ENCODE measurements at places on chromosomes 2 and 18.

- DNase-seq = no peak
These were observed 17.3 kb upstream of the SPP2 start for GRCh38 chr2:234033174-234033573.

GRCh38 chr18:46756559-46757201 lies at the start of gene ST8SIA5:
ST8SIA5 (minus strand) TSS chr18:46757053; CDS start chr18:46756508, 545 bp downstream.
- peak; percentile 25 for DNase-seq

- no peak for DNase-seq
These were observed 490.6 kb downstream of the IRS1 start for GRCh38 chr2:226308986-226309385.

DNA sequence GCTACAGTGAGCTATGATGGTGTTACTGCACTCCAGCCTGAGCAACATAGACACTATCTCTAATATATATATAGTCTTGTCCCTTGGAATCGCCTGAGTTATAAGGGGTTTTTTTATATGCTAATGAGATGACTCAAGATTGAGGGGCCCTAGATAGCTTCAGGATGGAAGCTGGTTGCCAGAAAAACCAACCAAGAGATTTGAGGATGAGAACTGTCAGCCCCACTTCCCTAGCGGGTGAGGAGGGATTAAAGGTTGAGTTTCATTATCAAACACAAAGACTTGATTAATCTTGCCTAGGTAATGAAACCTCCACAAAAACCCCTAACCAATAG lies 12.6 kb upstream of the GALM start:
- no peak for DNase-seq

GRCh38 chr2:149894760-149895159 lies 307.2 kb upstream of the MMADHC start:
- DNase-seq = peak; percentile 37

DNA sequence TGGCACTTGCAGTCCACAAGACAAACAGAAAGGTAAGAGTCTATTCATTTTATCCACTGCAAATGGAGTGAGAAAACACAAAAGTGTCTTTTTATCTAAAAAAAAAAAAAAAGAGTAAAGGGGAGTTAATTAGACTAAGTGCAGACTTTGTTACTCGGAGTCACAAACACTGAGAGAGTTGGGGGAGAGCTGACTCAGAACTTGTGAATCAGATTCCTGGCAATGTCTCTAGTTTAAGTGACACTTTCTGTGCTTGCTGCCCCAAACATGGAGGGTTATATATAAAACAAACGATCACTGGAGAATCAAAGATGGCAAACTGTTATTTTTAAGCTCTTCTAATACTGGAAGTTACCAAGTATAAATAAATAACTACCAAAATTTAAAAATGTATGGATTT lies 505.8 kb upstream of the NRP2 start:
- no peak for DNase-seq

GRCh38 chr2:190831941-190832340 lies 48.7 kb upstream of the GLS start:
- DNase-seq = no peak

DNA sequence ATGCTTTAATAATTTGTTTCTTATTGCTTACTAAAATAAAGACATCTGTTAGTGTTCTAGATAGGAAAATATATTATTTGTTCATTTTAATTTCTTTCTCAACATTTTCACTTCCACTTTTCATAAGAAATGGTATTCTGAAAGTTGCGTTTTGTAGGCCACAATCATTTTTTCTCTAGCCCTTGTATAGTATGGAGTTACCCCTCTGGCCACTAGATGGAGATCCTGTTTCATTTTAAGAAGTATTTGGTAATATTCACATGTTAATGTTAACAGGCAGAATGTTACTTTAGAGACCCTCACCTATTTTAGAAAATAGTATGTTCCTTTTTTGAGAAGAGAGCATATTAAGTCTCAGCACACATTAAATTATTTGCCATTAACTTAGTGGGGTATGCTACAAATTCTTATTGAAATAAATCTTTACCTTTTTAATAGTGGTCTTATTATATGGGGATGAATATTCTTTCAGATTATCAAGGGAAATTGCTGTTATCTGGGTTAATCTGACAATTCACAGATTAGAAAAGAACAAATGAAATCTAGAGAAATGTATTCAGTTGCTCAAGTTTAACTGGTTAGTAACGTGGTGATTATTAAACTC lies 73.9 kb upstream of the TTC27 start:
- peak; percentile 87 for DNase-seq

GRCh38 chr2:121471532-121472469 lies 58.9 kb upstream of the RNU4ATAC start:
- no peak for DNase-seq

DNA sequence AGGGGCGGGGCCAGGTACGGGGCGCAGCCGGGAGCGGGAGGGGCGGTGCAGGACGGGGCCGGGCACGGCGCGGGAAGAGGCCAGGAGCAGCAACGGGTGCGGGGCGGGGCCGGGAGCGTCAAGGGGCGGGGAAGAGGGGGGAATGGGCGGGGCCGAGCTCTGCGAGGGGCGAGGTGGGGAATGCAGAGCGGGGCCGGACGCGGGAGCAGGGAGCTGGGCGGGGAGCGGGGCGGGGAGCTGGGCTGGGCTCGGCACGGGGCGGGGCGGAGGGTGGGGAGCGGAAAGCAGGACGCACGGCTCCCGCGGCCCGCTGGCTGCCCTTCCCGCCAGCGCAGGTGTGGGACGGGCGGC lies at the start of gene IMPA2:
Gene IMPA2, plus strand, starts transcription at position 316 of the 351 bp plus-strand sequence. CDS start 163 bp downstream, outside the sequence.
- DNase-seq = no peak

DNA sequence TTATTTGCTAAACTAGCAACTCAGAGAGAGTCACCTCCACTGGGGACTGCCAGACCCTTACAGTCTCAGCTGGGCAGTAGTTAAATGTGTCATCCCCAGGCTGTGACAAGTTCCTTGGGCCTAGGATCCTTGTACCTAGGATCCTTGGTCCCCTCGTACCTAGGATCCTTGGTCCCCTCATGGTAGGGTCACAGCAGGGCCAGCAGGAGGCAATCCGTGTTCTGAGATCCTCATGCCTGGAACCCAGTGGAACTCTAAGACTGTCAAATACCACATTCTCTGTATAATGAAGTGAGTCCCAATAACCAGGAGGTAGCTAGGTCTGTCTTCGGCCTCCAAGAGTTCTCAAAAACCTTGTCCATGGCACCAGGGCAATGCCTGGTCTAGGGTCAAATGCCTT lies 60.8 kb downstream of the LYPD6B start:
- no peak for DNase-seq

DNA sequence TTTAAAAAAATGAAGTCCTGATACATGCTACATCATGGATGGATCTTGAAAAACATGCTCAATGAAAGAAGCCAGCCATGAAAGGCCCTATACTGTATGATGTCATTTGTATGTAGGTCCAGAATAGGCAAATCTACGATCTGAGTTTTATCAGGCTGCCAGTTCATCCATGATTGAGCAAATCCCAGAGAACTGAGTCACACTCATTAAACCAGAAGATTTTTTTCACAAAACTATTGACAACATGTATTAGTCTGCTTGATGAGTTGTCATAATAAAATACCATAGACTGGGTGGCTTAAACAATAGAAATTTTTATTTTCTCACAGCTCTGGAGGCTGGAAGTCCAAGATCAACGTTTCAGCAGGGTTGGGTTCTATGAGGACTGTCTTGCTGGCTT lies 130.7 kb downstream of the MREG start:
- no peak for DNase-seq

- no peak for DNase-seq
These were observed 394.1 kb upstream of the SYT4 start for GRCh38 chr18:43671431-43671830.

GRCh38 chr2:126620302-126620701 lies 35.7 kb upstream of the GYPC start:
- DNase-seq = no peak

GRCh38 chr2:17839959-17840358 lies 23.7 kb downstream of the MSGN1 start:
- DNase-seq = no peak
